AML-193 (cell line): ENCODE measurements at places on chromosomes 12 and 14.
A peak's percentile ranks its signal among the peaks of the same experiment; 100 is the strongest.

- no peak for DNase-seq
These were observed 36.7 kb upstream of the PITPNM2 start for GRCh38 chr12:123187637-123188036.

DNA sequence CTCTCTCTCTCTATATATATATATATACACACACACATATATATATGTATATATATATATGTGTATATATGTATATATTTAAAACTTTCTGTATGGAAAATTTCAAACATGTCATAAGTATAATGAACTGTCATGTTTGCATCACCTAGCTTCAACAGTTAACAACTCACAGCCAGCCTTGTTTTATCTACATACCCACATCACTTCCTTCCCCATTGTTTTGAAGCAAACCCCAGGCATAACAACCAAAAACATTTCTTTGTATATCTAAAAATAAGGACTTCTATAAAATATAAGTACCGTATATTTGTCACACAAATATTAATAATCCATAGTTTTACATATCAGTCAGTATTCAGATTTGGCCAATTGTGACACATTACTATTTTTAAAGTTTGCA is 57.4 kb downstream of the PAPOLA start:
- DNase-seq, result peak; percentile 10

DNA sequence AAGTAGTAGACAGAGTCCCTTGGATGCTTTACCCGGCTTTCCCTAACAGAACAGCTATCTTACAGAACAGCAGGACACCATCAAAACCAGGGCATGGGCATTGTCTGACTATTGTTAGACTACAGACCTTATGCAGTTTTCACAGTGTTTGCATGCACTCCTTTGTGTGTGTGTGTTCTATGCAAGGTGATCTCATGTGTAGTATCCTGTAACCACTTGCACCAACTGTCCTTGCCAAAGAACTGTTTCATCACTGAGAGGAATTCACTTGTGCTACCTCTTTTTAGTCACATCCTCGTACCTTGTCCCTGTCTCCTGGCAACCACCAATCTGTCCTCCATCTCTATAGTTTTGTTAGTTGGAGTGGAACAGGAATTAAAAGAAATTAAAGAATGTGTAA is 183.6 kb upstream of the PZP start:
- DNase-seq, result no peak

- peak; percentile 86 for DNase-seq
These were observed at the start of gene GLIPR1 for GRCh38 chr12:75480469-75480949. TSS of gene GLIPR1 (plus strand) at chr12:75480755. CDS start at chr12:75480881, 126 bp downstream.

DNA sequence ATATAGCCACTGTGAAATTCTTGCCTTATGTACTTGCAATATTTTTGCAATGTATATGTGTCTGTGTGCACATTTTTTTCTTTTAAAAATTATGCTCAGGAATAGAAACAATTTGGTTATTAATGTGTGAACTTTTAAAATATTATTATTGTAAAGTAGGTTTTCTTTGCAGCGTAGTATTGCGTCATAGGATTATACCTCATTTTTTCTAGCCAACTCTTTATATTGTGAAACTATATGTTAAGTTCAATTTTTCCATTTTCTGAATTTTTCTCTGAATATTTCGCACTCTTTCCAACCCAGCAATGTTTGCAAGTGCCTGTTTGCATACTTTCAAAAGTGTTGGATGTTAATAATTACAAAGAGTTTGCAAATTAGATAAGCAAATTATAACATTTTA is 471.6 kb upstream of the LMO3 start:
- DNase-seq, result no peak

GRCh38 chr14:61625165-61625564 is 70.1 kb upstream of the HIF1A start:
- DNase-seq, result no peak

- no peak for DNase-seq
These were observed 26.4 kb downstream of the CDC42BPB start for GRCh38 chr14:103030741-103031565.

- DNase-seq, result no peak
These were observed 263.9 kb downstream of the FBXL14 start for GRCh38 chr12:1330477-1330827.

- DNase-seq, result no peak
These were observed 870 bp upstream of the TBPL2 start for GRCh38 chr14:55441286-55441685.

GRCh38 chr12:56001487-56002100 is 4.5 kb downstream of the SUOX start:
- DNase-seq, result no peak
